ENCODE measurements at places on chromosomes 5 and 9.

- DNase-seq, result no peak
Measured at GRCh38 chr9:109640580-109641371, 139.2 kb upstream of the PALM2AKAP2 start.

DNA sequence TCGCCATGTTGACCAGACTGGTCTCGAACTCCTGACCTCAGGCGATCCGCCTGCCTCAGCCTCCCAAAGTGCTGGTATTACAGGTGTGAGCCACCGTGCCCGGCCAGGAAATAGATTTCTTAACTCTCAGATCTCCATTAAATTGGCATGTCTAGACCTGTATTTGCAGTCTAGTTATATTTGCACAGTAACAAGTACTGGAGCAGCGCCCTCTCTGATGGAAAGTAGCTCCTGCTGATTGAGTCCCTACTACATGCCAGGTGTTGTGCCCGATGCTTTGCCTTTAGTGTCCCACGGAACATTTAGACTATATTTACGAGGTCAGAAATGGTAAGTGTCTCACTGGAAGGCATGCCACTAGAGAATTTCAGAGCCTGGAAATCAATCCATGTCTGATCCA is 15.8 kb upstream of the TMED9 start:
- no peak for DNase-seq

DNA sequence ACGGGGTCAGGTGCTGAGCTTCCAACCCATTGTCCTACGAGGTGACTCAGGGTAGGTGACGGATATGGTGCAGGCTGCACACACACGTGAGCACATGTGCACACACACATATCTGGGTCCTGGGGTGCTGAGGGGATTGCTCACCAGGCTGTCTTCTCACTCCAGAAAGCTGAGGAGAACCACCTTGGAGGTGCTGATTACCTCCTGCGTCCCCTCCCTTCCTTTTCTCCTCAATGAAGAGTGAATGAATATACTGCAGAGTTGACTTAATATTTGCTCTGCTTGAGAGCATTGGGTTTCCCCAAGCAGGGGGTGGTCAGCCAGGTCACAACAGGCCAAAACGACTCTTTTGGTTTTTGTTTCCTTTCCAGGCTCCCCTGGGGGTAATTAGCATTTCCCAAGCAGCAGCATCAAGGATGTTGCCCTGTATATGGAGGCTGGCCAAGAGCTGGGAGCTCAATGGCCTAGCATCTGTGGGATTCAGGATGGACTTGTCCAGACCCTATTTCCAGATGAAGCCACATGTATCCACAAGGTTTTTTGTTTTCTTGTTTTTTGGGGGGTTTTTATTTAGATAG is 49.7 kb downstream of the PDZD2 start:
- DNase-seq, result no peak

- no peak for DNase-seq
Measured at GRCh38 chr9:18480662-18481093, 6.7 kb downstream of the ADAMTSL1 start.

DNA sequence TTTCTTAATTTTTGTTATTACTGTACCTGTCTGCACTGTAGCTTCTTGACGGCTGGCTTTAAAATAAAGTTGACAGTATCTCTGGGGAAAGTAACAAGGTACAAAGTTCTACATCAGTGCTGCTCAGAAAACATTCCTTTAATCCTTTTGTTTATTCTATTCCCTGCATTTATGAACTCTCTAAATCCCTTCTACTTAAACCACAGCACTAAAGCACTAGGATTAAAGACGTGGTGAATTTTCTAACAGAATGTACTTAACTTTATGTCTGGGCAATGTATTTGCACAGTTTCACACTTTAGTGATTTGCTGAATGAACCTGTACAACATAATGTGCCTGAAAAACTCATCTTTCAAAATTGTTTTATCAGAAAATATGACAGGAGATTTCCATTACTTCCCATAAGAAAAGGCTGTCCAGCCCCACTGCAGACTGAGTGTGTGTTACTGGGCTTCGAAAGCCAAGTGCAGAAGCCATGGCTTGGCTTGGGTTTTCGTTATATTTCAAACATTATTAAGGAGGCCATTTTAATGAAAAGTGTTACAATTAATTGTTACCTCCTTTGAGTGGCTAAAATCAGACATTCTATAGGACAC is 43.8 kb downstream of the LHFPL2 start:
- DNase-seq, result no peak

DNA sequence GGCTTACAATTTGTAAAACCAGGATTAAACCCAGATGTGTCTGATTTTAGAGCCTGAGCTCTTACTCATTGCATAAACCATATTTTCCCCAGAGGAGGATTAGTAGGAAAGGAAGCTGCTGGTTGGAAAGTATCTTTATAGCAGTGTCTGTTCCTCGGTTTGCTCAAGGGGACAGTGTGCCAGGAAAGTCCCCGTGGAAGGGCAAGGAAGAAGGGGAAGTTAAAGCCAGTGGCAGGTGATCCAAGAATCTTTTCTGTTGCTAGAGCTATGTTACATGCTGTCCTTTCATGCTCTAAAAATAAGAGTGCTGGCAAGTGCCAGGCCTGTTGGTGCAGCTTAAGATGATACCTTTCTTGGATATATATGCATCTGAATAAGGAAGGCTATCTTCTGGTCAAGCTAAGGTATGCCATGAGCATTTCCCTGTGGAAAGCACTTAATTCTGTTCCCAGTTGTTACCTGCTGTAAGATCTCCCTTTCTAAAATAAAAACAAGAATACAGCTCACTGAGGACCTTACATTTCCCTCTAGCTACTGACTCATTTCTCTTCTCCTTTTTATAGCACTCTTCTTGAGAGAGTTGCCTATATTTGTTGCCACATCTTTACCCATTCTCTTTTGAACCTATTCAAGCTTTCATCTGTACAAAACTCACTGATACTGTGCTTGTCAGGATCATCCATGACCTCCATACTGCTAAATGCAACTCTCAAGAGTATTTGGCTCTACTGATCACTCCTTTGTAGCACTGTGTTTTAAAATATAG is 8.0 kb downstream of the PDCD1LG2 start:
- no peak for DNase-seq

- no peak for DNase-seq
Measured at GRCh38 chr5:114010362-114010761, 351.5 kb upstream of the KCNN2 start.

GRCh38 chr5:61468483-61468865 is 136.4 kb downstream of the ZSWIM6 start:
- DNase-seq, result no peak

DNA sequence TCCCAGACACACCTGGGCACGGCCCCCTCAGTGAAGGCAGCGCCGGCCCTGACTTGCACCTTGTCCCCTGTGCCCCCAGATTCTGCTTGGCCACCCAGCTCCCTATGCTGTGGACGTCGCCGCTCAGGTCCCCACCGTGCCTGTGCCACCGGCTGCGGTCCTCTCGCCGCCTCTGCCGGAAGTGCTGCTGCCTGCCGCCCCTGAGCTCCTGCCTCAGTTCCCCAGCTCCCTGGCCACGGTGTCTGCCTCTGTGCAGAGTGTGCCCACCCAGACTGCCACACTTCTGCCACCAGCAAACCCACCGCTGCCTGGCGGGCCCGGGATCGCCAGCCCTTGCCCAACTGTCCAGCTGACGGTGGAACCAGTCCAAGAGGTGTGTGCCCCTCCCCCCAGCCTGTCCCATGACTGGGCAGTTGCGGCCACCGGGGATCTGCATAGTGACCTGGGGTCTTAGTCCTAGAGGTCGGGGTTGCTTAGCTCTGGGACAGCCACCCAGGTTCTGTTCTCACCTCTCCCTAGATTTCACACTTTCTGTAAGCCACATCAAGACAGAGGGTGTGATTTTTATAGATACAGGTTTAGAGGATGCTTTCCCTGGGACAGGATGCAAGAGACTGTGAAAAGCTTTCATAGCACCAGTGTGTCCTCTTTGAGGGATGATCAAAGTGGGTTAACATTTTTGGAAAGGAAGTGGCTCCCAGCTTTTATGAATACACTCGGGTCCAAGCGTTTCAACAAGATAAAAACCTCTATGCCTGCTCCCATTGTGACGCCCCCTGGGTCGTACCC is 78.0 kb downstream of the WNK2 start:
- DNase-seq, result no peak

DNA sequence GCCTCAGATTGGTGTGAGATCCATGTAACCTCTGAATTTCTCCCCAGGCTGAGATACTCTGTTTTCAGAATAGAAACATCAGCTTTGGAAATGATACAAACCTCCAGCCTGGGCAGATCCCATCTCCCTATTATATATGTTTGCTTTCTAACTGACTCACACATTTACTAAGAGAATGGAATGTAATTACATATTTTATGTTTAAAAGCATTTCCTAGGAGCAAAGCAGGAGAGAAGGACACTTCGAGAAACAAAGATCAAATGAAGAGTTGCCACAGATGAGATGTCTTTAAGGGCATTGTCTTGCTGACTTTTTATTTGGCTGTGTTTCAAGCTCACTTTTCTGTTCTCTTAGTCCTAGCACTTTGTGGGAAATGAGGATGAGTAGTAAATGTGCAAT is 96.3 kb downstream of the CDH18 start:
- no peak for DNase-seq

- DNase-seq, result peak; percentile 28
Measured at GRCh38 chr9:115104908-115105307, 13.0 kb downstream of the TNC start.

DNA sequence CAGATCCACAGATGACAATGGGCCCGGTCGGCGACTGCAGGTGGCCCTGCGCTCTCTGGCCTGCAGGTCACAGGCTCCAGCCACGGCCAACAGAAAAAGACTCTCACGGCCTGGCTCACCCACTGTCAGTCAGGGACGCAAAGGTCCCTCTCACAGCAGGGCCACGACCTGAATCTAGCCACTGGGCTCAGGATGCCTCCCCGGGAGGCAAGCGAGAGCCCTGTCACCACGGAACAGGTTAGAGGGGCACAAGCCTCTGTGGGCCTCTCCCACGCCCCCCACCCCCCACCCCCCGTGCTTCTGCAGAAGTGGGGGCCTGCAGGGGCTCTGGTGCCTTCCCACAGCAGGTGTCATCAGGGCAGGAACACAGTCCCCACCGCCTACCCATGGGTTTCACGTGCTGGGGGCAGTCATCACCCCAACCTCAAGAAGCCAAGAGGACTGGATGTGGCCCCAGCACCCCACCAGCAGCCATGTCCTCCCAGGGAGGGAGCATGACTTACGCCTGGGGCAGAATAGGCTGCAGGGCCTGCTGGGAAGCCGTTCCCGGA is 17.3 kb upstream of the EGFL7 start:
- DNase-seq, result no peak

GRCh38 chr5:75890546-75890945 is 173.3 kb upstream of the POC5 start:
- DNase-seq, result no peak

GRCh38 chr9:35864695-35865255 is 5.4 kb downstream of the OR13J1 start:
- no peak for DNase-seq

- DNase-seq, result no peak
Measured at GRCh38 chr5:132059696-132060500, 557 bp upstream of the IL3 start.

DNA sequence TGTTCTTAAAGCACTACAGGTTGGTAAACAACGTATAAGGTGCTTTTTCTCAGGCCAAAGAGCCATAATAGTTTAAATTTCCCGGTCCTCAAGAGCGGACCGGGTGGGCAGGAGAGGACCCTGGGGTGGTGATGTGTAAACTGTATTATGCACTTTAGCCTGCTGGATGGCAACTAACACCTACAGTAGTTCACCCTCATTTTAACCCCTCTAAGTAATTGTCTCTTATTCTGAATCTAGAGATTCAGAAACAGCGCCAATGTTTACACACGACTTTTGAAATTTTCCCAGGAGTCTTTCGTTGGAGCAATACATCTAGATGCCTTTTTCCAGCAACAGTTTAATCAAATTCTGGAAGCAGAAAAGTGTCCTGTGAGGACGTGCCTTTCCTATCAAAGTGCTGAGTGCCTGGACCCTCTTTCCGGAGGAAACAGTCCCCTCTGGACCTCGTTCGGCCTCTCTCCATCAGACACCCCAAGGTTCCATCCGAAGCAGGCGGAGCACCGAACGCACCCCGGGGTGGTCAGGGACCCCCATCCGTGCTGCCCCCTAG is 676 bp upstream of the OCLN start:
- no peak for DNase-seq

DNA sequence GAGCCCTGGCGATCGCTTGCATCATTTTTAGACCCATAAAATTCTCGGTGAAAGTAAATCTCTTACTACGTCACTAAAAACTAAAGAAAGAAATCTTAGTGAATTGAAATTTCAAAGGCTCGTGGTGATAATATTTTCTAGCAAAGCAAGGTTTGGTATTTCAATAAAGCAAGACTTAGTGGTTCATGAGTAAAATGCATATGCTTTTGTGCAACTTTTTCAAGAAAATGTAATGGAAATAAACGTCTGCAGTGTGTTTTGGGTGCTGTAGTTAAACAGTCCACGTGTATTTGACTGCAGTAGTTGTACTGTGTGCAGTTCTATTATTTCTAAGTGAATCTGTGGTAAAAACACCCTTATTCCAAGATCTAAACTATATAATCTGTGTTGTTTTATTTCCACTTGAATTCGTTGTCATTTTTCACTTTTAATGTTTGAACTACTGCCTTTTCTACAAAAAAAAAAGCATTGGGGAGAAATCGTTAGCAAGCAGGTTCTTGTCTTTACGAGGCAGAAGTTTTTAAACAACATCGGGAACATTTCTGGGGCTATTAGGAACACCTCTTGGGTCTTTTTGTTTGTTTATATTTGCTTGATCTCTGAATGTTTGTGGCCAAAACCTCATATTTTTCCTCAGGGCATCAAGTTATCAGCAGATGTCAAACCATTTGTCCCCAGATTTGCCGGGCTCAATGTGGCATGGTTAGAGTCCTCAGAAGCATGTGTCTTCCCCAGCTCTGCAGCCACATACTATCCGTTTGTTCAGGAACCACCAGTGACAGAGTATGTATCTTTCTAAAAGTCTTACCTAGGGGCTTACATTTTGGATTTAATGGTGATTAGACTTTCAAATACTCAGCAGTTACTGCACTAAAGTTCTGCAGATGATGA is 960 bp downstream of the SECISBP2 start:
- peak; percentile 10 for DNase-seq

DNA sequence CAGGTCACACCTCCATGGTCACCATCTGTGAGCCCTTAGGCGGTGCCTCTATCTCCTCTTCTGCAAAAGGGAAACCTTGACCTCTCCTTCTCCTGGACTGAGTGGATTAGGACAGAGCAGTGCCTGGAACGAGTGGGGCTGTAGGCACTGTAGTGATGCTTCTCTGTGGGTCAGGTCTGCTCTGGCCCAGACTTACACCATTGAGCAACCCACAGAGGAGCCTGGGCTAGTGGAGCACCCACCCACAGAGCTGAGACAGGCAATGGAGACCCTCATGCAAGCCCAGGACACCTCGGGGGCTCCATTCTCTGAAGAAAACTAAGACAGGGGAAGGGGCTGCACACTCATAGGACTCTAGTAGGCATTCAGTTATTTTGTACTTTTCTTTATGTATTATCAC is 400.6 kb downstream of the GADD45G start:
- DNase-seq, result no peak

DNA sequence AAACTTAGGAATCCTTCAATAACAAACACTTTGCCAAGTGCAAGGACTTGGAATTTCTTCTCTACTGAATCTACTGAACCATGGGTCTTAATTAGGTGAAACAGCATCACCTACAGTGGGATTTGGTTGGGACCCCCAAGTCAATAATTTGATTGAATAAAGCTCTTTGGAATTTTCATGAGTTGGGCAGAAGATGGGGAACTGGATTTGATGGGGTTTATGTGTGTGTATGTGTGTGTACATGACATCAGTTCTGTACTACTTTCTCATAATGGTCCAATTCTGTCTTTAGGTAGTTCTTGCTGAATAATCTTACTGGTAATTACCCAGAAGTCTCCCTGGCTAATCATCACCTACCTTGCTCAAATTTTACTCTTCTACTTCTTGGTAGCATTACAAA is 198.4 kb upstream of the TBCA start:
- DNase-seq, result no peak
